IMR-90 (cell line): ENCODE measurements at places on chromosomes 7 and 10. TPM values are rescaled to one million over a fixed set of nuclear protein-coding genes. Genes with fewer than 3 reads are reported as not detected.
A peak's percentile ranks its signal among the peaks of the same experiment; 100 is the strongest.

Gene TMEM130
- total RNA-seq = 1.1 and 1.4 TPM in 2 replicates

Gene TMEM225B
- 0.54 and 0.56 TPM in 2 replicates for total RNA-seq

Gene CYTH3
- total RNA-seq = 14.2 TPM in 2 replicates

Gene CALHM1
- not detected in 2 replicates for total RNA-seq

Gene NPC1L1
- not detected in 2 replicates for total RNA-seq

Gene ASAH2
- total RNA-seq = 0.18 and 1.1 TPM in 2 replicates

Gene HOXA5
- 19.9 and 23.9 TPM in 2 replicates for total RNA-seq

Gene SSC4D
- 0.36 and 0.56 TPM in 2 replicates for total RNA-seq

DNA sequence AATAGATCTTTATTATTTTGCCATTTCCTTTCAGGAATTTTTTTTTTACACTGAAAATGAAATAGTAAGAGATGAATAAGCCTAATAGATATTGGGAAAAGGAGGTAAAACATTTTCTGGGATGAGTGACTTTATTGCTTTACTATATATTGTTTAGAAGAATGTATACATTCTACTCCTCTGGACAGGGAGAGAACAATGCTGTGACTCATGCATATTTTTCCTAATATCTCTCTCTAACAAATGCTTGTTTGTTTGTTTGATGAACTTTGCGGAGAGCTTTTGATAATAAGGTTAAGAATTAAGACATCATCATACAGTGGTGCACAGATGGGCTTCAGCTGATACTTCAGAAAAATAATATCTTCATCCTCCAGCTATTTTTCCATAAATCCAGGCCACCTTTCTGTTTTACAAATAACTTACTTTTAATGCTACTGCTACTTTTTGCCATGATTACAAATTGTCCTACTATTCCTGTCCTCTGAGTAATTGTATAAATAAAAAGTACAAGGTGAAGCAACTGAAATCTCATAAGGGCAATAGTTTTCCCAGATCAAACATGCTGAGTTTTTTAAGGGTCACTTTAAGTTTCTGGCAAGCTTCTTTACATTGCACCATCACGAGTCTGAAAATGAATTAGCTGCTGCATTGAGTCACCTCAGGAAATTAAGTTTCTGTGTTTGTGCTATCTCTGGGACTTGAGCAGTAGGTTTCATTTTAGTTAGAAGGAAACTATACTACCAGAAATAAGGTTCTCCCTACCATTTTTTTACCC lies 207.3 kb upstream of the POT1 start:
- no peaks in the 10 kb centered on the region for H3K4me1 ChIP-seq
- H3K36me3 ChIP-seq = no peaks in the 10 kb centered on the region

GRCh38 chr10:121436630-121437341 lies 161.5 kb downstream of the FGFR2 start:
- H3K27me3 ChIP-seq = no peaks in the 10 kb centered on the region
- H3K4me1 ChIP-seq = no peaks in the 10 kb centered on the region
- no peak for DNase-seq
- H3K36me3 ChIP-seq = no peaks in the 10 kb centered on the region
- no peak overlapping the region for H3K27ac ChIP-seq
- H3K4me3 ChIP-seq = no peak overlapping the region

- H3K27me3 ChIP-seq = no peaks in the 10 kb centered on the region
- DNase-seq = peak; percentile 94
- peak overlapping the region; percentile 46; the same call in 1 of the 2 replicates for H3K27ac ChIP-seq
These were observed 74.1 kb downstream of the NRBF2 start for GRCh38 chr10:63206997-63207811.

DNA sequence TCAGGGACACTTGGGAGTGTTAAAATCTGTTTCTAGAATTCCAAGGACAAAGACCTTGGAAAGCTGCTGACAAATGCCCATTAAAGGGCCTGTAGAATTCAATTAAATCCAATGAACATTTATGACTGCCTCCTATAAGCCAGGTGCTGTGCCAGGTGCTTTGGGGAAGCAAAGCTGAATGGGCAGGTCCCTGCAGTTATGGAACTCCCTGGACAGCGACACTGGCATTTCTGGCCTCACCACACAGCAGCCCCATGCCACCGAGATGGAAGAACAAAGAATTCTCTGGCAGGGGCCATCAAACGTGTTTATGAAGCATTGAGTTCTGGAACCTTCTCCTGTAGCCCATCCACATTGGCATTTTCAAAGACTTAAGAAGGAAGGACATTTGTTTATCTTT lies 45.6 kb upstream of the LOXL4 start:
- DNase-seq = no peak
- H3K4me1 ChIP-seq = peaks cover 14% of the 10 kb centered on the region
- H3K27me3 ChIP-seq = no peaks in the 10 kb centered on the region
- no peaks in the 10 kb centered on the region for H3K36me3 ChIP-seq

DNA sequence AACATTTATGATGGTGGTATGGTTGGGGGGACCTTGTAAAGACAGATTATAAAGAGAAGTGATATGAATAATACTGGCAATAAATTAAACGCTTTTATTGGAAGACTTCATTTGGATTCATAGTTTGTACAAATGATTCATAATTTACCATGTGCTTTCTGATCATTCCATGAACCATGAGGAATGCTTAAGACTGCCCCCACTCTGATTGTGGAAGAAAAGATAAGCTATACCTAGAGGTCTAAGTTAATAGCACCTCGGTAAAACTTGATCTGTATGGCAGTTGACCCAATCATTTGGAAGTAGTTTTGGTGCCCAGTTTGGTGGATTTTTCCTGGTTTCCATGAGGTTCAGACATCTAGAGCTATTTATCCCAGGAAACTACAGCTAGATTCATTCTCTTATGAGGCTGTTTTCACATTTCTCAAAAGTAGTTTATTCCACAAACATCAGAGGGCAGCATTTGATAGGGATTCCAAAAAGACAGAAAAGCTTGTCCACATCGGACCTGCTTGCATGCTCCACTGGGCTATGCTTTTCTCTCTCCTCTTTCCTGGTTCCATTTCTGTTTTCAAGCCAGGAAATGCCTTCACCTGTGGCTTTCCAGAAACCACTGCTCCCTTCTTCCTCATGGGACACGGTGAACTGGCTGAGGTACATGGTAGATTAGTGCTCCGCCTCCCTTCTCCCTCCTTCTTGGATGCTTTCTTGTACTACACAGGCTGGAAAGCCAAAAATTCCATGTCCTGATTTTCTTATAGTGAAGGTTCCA lies 29.2 kb downstream of the TFAM start:
- H3K27me3 ChIP-seq = no peaks in the 10 kb centered on the region
- no peak overlapping the region for H3K27ac ChIP-seq
- H3K4me1 ChIP-seq = peaks cover 5% of the 10 kb centered on the region
- peak; percentile 80 for DNase-seq

DNA sequence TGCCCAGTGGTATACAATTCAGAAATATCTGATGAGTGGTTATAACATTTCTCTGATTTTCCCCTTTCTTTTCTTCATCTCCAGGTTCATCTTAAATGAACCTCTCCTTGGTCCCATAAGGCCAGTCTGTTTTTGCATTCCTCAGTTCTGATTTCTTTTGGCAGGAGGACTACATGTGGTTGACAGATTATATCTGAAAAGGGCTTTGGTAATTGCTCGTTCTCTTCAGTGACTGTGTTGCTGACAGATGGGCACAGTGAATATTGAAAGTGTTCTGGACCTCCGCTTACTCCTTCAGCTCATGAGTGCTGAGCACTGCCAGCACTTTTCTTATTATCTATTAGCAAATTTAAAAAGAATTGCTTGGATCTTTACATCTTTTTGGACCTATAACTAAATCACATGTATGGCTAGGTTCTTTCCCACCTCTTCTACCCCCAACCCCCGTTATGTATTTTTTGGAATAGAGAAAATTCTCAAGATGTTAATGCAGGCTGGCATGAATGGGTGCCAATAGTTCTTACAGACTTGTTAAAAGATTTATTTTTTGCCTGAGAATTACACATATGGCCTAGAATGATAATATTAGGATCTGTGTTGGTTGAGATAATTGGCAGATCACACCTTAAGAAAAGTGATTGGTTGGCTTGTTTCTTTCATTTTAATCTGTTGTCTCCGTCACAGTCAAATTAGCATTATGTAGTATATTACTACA lies 323.0 kb downstream of the EXOC4 start:
- no peak for DNase-seq
- H3K36me3 ChIP-seq = no peaks in the 10 kb centered on the region
- H3K27ac ChIP-seq = no peak overlapping the region
- H3K4me1 ChIP-seq = peaks cover 3% of the 10 kb centered on the region; the same call in 1 of the 2 replicates
- no peak overlapping the region for H3K4me3 ChIP-seq
- no peaks in the 10 kb centered on the region for H3K27me3 ChIP-seq

GRCh38 chr10:103838862-103839518 lies 16.4 kb downstream of the SH3PXD2A start:
- no peak for DNase-seq
- H3K27me3 ChIP-seq = no peaks in the 10 kb centered on the region
- peaks cover 13% of the 10 kb centered on the region for H3K4me1 ChIP-seq
- H3K4me3 ChIP-seq = no peak overlapping the region

DNA sequence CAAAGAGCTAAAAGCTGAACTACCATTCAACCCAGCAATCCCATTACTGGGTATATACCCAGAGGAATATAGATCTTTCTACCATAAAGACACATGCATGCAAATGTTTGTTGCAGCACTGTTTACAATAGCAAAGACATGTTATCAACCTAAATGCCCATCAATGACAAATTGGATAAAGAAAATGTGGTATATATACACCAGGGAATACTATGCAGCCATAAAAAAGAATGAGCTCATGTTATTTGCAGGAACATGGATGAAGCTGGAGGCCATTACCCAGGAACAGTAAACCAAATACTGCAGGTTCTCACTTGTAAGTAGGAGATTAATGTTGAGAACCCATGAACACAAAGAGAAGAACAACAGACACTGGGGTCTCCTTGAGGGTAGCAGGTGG lies 1295.1 kb downstream of the TYW1 start:
- H3K27me3 ChIP-seq = no peaks in the 10 kb centered on the region
- no peak overlapping the region for H3K4me3 ChIP-seq
- H3K4me1 ChIP-seq = no peaks in the 10 kb centered on the region
- H3K36me3 ChIP-seq = no peaks in the 10 kb centered on the region
- no peak overlapping the region for H3K27ac ChIP-seq

- H3K27me3 ChIP-seq = no peaks in the 10 kb centered on the region
- peaks cover 4% of the 10 kb centered on the region for H3K4me1 ChIP-seq
- no peak for DNase-seq
These were observed 2.6 kb downstream of the COX19 start for GRCh38 chr7:972676-973309.

- DNase-seq = peak; percentile 16
- no peak overlapping the region for H3K4me3 ChIP-seq
- H3K36me3 ChIP-seq = no peaks in the 10 kb centered on the region
- 0 out of 2 replicates have a peak, but pooled peaks cover 6% of the 10 kb centered on the region for H3K27me3 ChIP-seq
These were observed 19.5 kb upstream of the RHEB start for GRCh38 chr7:151539088-151539671.

GRCh38 chr10:122293961-122294380 lies 22.9 kb downstream of the BTBD16 start:
- no peak overlapping the region for H3K4me3 ChIP-seq
- H3K27ac ChIP-seq = no peak overlapping the region
- no peaks in the 10 kb centered on the region for H3K36me3 ChIP-seq
- H3K27me3 ChIP-seq = peaks cover 17% of the 10 kb centered on the region; the same call in 1 of the 2 replicates
- H3K4me1 ChIP-seq = no peaks in the 10 kb centered on the region

DNA sequence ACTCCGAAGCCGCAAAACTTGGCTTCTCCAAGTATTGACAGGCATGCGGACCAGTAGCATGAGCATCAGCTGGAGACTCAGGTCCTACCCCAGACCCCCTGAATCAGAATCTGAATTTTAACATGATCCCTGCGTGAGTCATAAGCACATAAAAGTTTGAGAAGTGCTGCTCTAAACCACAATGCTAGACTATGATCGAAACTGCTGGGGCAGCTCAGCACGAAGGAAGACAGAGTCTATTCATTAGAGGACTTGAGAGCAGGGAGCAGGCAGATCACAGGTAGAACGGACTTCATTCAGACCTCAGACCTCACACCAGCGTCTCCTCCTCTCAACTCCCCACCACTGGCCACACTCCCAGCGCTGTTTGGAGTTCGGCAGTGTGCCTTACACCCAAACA lies 16.9 kb downstream of the CAMK2G start:
- H3K27ac ChIP-seq = no peak overlapping the region
- peaks cover 6% of the 10 kb centered on the region for H3K4me1 ChIP-seq
- no peak overlapping the region for H3K4me3 ChIP-seq
- DNase-seq = no peak
- H3K36me3 ChIP-seq = peaks cover 39% of the 10 kb centered on the region

GRCh38 chr7:77759294-77759889 lies 38.8 kb downstream of the TMEM60 start:
- no peaks in the 10 kb centered on the region; the same call in 1 of the 2 replicates for H3K4me1 ChIP-seq
- H3K36me3 ChIP-seq = no peaks in the 10 kb centered on the region
- H3K27ac ChIP-seq = no peak overlapping the region

GRCh38 chr7:129606803-129607202 lies 4.7 kb upstream of the NRF1 start:
- no peak overlapping the region for H3K27ac ChIP-seq
- no peaks in the 10 kb centered on the region for H3K27me3 ChIP-seq
- H3K4me1 ChIP-seq = peaks cover 2% of the 10 kb centered on the region; the same call in 1 of the 2 replicates
- H3K4me3 ChIP-seq = no peak overlapping the region

DNA sequence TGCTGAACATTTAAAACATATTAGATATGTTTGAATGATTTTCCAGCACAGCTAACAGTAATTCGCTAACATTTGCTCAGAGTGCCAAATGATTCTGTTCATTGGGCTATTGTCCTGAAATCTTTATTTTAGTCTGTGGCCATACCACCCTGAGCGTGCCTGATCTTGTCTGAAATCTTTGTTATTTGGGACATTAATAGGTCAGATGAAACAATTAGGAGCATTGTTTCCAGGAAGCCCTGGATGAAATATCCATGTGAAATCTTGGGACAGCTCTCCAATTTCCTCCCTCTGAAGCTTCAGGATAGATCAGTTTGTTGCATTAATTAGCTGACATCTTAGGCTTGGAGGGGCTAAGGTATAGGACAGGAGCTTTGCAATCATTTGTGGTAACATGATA lies 512.0 kb downstream of the KIF20B start:
- no peaks in the 10 kb centered on the region for H3K27me3 ChIP-seq
- no peak overlapping the region for H3K4me3 ChIP-seq
- DNase-seq = no peak
- no peaks in the 10 kb centered on the region for H3K36me3 ChIP-seq
- no peak overlapping the region for H3K27ac ChIP-seq

- no peaks in the 10 kb centered on the region for H3K27me3 ChIP-seq
- H3K4me3 ChIP-seq = no peak overlapping the region
- H3K36me3 ChIP-seq = no peaks in the 10 kb centered on the region
These were observed 549.7 kb downstream of the TCERG1L start for GRCh38 chr10:130761788-130762301.

GRCh38 chr7:115015619-115016018 lies 93.7 kb downstream of the MDFIC start:
- peak overlapping the region; percentile 35 for H3K27ac ChIP-seq
- H3K4me3 ChIP-seq = no peak overlapping the region
- peaks cover 5% of the 10 kb centered on the region for H3K4me1 ChIP-seq
- DNase-seq = peak; percentile 97

DNA sequence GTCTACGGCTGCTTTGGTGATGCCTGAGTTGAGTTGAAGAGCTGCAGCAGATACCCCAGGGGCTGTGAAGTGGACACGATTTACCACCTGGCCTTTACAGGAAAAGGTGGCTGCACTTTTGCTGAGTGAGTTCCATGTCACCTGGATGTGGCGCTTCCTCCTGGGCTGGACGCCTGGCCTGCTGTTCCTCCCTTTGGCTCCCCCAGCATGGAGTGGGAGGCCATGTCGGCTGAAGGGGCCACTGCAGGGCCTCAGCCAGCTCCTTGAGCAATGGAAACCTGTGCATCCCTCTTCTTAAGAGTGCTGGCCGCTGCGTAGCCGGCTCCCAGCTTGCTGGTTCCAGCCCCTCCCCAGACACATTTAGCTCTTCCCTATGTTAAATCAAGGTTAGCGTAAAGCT lies 221.0 kb downstream of the GLRX3 start:
- H3K4me3 ChIP-seq = no peak overlapping the region
- H3K27me3 ChIP-seq = no peaks in the 10 kb centered on the region
- H3K27ac ChIP-seq = no peak overlapping the region
- H3K36me3 ChIP-seq = no peaks in the 10 kb centered on the region
- no peaks in the 10 kb centered on the region for H3K4me1 ChIP-seq
